ENCODE measurements at places on chromosomes 5 and 9.

GRCh38 chr5:61625681-61626621 lies 293.9 kb downstream of the ZSWIM6 start:
- no peak for DNase-seq

- peak; percentile 92 for DNase-seq
Measured at GRCh38 chr5:150036513-150036912, 36.0 kb downstream of the HMGXB3 start.

DNA sequence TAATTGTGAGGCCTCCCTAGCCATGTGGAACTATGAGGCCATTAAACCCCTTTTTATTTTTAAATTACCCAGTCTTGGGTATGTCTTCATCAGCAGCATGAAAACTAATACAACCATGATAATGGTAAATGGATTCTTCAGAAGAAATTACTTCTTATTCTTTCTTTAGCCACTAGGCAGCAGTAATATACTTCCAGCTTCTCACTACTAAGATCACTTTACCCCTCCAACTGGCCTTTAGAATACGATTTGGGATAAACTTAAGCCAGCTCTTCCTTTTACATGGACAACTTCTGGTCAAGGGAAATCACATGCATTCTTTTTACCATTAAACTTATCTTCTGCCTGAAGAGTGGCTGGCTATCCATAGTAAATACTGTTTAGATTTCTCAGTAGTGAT lies 355.4 kb downstream of the MAN2A1 start:
- DNase-seq, result no peak

DNA sequence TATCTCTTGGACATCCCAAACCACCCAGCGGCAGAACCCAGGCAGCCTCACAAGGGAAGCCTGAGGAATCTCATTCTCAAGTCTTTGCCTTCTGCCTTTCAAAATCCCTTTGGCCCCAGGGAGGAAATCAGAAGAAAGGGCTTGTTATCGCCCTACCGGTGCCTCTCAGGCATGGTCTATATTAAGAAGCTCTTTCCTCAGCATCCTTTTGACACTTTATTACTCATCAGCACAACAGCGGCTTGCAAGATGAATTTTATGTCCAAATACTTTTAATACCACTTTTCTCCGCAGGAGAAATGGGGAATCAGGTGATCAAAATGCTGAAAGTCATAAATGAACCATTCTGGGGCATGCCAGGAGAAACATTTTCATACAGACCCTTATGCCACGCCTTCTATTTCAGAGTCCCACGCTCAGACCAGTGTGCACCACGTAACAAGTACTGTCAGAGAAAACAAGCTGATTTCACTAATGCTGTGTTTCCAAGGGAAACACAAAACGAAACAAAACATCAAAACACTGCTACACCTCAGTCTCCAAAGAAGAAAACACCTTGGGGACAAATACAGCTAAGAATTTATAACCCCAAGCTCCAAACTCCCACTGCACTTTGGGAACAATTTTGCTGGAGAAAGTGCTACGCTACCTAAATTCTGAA lies 30.0 kb downstream of the RAPGEF1 start:
- no peak for DNase-seq

GRCh38 chr9:117494401-117495090 lies 79.7 kb upstream of the ASTN2 start:
- no peak for DNase-seq

- DNase-seq, result no peak
Measured at GRCh38 chr5:452978-453710, 10.2 kb downstream of the EXOC3 start.

DNA sequence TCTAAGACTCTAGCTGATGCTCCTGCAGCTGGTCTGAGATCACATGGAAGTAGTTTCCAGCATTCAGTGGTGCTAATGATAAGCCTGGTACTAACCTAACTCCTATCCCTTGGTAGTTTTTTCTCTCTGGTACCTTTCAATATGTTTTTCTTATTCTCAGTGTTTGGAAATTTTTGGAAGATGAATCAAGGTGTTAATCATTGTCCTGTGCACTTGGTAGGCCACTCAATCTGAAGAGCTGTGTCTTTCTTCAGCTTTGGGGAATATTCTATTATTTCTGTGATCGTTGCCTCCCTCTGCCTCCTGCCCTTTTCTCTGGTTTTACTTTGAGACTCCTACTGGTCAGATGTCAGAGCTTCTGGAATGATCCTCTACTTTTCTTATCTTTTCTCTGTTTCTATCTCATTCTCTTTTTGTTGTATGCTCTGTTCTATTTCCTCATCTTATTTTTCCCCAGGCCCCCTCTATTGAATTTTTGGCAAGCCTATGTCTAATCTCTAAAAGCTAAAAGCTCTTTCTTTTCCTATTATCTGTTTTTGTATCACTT lies 136.8 kb downstream of the APBA1 start:
- DNase-seq, result no peak

DNA sequence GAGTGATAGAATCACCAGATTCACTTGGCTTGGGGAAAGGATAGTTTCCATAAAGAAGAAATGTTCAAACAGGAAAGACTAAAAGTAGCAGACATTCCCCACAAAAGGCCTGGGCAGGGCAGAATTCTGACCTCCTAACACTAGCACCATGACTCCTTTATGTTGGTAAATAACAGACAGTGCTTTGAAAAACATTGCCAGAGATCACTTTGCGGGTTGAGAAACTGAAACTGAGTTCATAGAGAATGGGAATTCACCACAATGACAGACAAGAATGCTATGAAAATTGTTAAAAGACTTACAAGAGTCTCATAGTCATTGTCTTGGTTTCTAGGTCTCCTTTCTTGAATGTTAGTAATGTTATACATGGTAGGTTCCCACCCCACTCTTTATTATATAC lies 172.5 kb upstream of the GLRA1 start:
- DNase-seq, result no peak

- DNase-seq, result peak; percentile 86
Measured at GRCh38 chr5:156137071-156137869, 189.7 kb upstream of the SGCD start.

GRCh38 chr5:73996151-73996755 lies 370.3 kb downstream of the ARHGEF28 start:
- DNase-seq, result no peak

- no peak for DNase-seq
Measured at GRCh38 chr5:68217528-68217927, 2.0 kb downstream of the PIK3R1 start.
